Activated CD4-positive, alpha-beta T cell treated with anti-CD3 and anti-CD28 coated beads, Interleukin-2, amount 50 U/mL, for 48 hours (primary cell): ENCODE measurements at places on chromosomes 2 and 18.

DNA sequence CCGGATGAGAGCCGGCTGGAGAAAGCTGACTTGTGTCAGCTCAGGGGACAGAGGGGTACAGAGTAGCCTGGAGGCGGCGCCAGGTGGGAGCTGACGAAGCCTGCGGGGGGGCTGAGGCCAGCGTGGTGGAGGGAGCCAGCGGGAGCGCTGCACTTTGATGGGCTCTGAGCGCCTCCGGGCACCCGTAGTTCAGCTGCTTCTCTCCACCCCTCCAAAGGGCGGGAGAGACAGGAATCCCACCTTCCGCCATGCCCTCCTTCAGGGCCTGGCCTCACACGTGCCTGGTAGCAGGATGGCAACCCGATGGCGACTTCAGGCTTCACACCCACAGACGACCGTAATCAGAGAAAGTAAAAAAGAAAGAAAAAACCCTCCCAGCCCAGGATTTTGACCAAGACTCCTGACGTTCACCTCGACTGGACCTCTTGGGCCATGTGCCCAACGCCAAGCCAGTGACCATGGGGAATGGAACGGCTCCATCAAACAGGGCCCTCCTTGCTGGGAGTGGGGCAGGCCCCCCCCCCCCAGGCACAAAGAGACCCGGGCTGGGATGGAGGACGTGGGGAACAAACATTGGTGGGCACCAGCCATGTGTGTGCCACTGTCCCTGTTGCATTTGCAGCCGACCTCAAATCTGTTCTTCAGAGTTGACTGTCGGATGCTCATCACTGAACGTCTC lies 60.7 kb upstream of the ASAP2 start:
- no peak for DNase-seq

DNA sequence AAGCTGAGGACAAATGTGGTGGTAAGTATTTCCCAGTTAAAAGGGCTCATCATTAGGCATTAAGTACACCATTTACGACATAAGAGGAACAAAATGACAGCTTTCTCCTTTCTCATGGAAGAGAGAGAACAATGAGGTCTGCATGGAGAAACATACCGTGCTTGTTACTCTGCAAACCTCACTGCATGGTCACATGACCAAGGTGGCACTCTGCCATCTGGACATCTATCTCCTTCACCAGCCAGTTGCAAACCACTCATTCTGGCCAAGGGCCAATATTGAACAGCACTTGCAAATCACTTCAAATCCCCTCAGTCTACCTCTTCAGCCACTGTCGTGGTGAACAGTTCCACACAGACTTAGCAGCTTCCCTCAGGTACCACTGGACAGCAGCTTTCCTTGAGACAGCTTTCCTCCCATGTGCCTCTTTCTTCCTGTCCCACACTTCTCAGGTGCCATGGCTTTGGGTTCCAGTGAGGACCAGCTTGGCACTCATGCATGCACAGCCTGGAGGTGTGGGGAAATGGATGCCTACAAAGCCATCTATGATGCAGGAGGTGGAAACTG lies 29.5 kb upstream of the DPP4 start:
- DNase-seq, result no peak

DNA sequence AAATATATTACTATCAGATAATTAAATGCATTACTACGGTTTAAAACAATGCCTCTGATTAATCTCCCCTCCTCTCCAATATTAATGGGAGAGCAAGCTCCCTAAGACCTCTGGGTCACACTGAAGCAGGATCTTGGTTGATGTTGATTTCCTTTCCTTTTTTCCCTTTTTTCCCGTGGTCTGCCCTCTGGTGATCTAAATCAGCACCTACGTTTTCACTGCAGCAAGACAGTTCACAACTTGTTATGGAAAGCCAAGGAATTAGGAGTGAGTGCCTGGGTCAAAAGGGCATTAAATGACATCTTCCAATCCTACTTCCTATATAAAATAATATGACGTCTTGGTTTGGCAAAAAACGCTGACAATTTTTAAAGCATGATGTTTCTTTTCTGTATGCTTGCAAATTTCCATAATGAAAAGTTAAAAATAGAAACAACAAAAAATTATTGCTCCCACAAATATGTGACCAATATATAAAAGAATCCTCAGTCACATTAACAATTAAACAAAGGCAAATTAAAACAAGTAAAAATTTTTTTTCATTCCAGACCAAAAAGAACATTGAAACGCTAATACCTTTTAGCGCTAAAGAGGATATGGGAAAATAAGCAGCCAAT lies 7.9 kb upstream of the CFAP36 start:
- no peak for DNase-seq

- DNase-seq, result no peak
Measured at GRCh38 chr2:8086357-8086756, 595.5 kb upstream of the ID2 start.

DNA sequence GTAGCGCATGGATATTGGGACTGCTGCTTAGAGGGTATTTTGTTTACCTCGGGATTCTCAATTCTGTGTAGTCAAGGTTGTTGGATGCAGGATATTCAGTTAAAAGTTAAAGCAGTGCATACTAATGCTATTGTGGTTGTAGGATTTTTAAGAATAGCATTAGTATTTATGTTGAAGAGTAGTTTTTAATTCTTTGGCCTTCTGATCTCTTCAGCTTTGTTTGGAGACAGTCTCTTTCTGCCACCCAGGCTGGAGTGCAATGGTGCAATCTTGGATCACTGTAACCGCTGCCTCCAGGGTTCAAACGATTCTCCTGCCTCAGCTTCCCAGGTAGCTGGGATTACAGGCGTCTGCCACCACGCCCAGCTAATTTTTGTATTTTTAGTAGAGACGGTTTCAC lies 1.5 kb downstream of the RHBDD1 start:
- DNase-seq, result peak; percentile 14

GRCh38 chr2:64221935-64222334 lies 77.7 kb upstream of the PELI1 start:
- DNase-seq, result no peak

- no peak for DNase-seq
Measured at GRCh38 chr2:120738117-120738516, 2.4 kb downstream of the GLI2 start.

- peak; percentile 23 for DNase-seq
Measured at GRCh38 chr2:176002688-176003210, 682 bp upstream of the LNPK start.

DNA sequence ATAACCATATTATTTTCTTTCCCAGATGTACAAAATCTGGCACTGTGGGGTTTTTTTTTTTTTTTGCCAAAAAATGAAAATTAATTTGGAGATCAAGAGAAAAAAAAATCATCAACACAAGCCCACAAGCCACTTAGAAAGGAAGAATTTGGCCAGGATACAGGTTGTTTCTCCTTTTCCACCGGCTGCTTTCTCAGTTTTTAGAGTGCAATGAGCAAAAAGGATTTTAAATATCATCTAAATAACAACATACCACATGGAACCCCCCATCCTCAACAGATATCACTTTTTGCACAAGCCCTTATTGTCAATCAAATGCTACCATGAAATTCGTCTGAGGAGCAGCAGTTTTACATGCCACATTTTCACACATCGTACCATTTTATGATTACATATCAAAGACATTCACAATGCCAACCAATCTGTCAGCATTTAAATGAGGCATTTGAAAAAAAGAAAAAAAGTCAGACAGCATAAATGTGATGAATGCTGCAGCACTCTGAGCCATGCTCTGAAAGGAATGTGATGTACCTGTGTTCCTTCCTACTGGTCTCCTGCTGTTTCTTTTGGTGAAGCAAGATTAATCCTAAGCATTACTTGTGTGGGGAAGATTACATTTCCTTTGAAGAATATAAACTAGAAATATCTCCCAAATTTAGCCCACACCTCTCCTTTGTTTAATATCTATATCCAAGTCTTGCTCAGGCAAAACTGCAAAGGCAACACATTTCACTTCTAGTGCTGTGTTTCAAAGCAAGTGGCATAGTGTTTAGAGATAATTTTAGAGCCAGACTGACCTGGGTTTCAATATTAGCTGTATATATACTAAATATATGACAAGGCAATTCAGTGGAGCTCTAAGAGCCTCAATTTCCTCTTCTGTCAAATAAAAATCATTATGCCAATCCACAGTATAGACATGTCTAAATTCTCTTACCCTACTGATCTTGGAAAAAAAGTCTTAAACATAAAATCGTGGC lies 391.3 kb downstream of the CMPK2 start:
- no peak for DNase-seq

- no peak for DNase-seq
Measured at GRCh38 chr2:128789776-128790455, 471.2 kb upstream of the HS6ST1 start.

GRCh38 chr18:55317324-55317723 lies 270.7 kb downstream of the TCF4 start:
- DNase-seq, result no peak

GRCh38 chr18:25146512-25146910 lies 205.5 kb downstream of the ZNF521 start:
- DNase-seq, result no peak

- DNase-seq, result no peak
Measured at GRCh38 chr2:23618794-23619530, 234.0 kb downstream of the KLHL29 start.

DNA sequence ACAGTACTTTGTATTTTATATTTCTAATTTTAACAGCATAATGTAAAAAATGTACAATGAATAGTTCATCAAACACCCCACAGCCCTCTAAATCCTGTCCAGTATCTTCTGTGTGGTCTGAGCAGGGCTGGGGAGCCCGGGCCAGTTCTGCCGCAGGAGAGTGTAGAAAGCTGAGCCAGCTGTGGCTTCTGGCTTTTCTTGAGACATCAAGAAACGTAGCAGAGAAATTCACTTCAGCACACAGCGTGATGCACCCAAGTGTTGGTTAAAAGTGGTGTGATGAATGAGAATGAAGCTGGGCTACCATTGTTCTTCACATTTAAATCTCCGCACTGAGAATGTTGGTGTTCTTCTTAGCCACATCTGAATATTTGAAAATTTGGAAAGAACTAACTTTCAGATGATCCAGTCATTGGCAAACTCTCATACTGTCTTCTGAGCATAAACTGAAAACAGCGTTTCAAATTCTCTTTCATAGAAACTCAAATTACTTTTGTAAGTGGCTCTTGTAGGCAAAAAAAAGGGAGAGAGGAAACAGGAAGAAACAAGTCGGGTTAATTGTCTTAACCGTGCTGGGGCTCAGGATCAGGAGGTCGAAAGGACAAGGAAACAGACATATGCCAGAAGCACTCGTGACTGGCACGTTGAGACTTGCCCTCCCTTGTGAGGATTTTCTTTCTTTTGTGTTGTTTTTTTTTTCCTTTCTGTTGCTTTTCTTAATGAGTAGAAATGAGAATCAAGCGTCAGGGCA lies 23.4 kb upstream of the TMEM87B start:
- no peak for DNase-seq

- no peak for DNase-seq
Measured at GRCh38 chr18:12325726-12326245, 17.7 kb downstream of the TUBB6 start.

GRCh38 chr2:54605836-54606235 lies 117.6 kb upstream of the EML6 start:
- no peak for DNase-seq

DNA sequence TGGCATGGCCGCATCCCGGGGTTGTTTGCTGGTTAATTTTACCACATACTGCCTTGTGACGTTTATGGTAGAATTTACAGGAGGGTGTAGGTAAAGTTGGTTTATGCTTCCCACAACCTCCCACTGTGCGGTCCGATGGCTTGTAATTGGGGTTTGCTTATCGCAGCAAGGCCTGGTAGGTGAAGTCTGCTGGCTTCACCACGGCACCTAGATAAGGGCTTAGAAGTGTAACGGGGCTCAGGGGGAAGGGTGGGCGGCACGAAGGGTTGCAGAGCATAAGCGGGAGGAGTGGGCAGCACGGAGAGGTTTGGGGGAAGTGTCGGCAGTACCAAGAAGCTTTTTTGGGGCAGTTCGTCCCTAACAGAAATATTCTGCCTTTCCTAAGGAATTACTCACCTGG lies 39.0 kb upstream of the TMEM131 start:
- DNase-seq, result no peak

GRCh38 chr18:44895176-44895798 lies 214.6 kb downstream of the SETBP1 start:
- peak; percentile 55 for DNase-seq

GRCh38 chr2:164954954-164955701 lies at the start of gene SLC38A11:
Gene SLC38A11 (minus strand): TSS chr2:164955525. CDS start chr2:164955247, 278 bp downstream.
- DNase-seq, result no peak

- no peak for DNase-seq
Measured at GRCh38 chr2:190970873-190971506, 43.0 kb downstream of the STAT1 start.

DNA sequence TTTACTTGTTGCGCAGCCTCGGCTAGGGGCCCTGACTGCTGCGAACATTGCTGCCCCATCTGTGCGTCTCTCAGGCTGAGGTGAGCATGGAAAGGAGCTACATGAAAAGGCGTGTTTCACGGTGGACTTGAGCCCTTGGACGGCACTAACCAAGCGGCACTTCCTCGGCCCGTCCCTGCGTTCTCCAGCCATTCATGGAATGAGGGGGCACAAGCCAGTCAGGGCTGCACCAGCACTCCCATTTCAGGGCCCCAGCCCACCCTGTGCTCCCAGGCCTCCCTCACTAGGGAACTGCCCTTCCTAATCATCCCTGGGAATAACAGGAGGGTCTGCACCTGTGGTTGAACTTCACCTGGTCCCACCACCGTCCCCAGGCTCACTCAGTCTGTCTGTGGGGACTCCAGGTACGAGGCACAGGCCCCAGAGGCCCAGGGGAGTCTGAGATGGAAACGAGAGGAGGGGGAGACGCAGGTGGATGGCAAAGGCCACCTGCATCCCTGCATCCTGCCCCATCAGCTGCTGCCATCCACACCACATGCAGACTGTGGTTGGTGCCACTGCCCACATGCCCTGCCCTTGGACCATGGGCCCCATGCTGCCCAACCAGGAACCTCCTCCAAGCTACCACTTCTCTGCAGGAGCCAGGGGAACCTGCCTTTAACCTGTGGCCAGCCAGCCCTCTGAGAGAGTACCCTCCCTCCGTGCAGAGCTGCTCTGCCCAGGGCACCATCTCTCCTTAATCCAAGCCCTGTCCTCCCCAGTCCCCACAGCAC lies 99.7 kb downstream of the EIPR1 start:
- no peak for DNase-seq

DNA sequence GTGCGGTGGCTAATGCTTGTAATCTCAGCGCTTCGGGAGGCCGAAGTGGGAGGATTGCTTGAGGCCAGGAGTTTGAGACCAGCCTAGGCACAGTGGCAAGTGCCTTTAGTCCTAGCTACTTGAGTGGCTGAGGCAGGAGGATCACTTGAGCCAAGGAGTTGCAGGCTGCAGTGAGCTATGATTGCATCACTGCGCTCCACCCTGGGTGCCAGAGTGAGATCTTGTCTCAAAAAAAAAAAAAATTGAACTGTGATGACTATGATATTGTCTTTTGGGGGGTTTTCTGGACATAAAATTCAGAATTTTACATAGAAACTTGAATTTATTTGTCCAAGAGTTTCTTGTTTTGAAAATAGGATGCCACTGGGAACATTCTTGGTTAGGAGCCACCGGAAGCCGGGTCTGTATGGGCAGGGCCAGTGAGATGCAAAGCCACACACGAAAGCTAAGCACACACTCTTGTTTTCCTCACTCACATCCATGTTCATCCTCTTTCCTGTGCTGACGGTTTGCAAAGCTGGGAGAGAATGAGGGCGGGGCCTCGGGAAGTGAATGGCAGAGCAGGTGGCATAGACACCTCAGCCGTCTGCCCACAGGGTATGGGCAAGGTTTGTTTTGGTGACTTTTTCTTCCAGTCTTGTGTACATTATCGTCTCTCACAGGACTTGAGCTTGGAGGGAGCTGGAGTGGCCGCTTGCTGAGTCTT lies 12.6 kb downstream of the AGAP1 start:
- no peak for DNase-seq

- DNase-seq, result no peak
Measured at GRCh38 chr18:4544142-4544541, 89.0 kb upstream of the DLGAP1 start.

GRCh38 chr2:73972846-73973245 lies 11.9 kb upstream of the TET3 start:
- DNase-seq, result no peak

GRCh38 chr2:146386096-146386495 lies 1458.7 kb upstream of the ACVR2A start:
- DNase-seq, result no peak
